ENCODE measurements at places on chromosomes 3 and 15. TPM values are rescaled to one million over a fixed set of nuclear protein-coding genes. Genes with fewer than 3 reads are reported as not detected.

- peaks cover 53% of the 10 kb centered on the region for H3K4me1 ChIP-seq
- H3K36me3 ChIP-seq: peaks cover 6% of the 10 kb centered on the region
- peak; percentile 94 for DNase-seq
- H3K4me3 ChIP-seq: no peak overlapping the region
- H3K27me3 ChIP-seq: no peaks in the 10 kb centered on the region
Measured at GRCh38 chr3:126752303-126753190, 48.5 kb downstream of the CHCHD6 start.

- no peaks in the 10 kb centered on the region for H3K27me3 ChIP-seq
- no peak overlapping the region for H3K27ac ChIP-seq
- no peak overlapping the region for H3K4me3 ChIP-seq
- DNase-seq: no peak
- no peaks in the 10 kb centered on the region for H3K36me3 ChIP-seq
Measured at GRCh38 chr3:79491029-79491641, 276.7 kb downstream of the ROBO1 start.

Gene LRRC31
- total RNA-seq: 2.8 TPM

Gene ECE2
- not detected for total RNA-seq
